ENCODE measurements at places on chromosomes 6 and 20. TPM values are rescaled to one million over a fixed set of nuclear protein-coding genes. Genes with fewer than 3 reads are reported as not detected.

The FAM209B gene
- total RNA-seq: not detected

The SYTL3 gene
- total RNA-seq: 1.8 TPM

The OPRM1 gene
- not detected for total RNA-seq

The FAXC gene
- 3.9 TPM for total RNA-seq

The UNC5CL gene
- 0.58 TPM for total RNA-seq

The RAD21L1 gene
- total RNA-seq: 0.11 TPM

The MCCD1 gene
- not detected for total RNA-seq

- peak overlapping the region; percentile 66 for H3K27ac ChIP-seq
- no peak overlapping the region for H3K4me3 ChIP-seq
- H3K27me3 ChIP-seq: no peaks in the 10 kb centered on the region
- H3K36me3 ChIP-seq: no peaks in the 10 kb centered on the region
Observed at GRCh38 chr6:9408402-9409117, 973.2 kb upstream of the SLC35B3 start.

- DNase-seq: no peak
- H3K4me1 ChIP-seq: peaks cover 41% of the 10 kb centered on the region
- H3K27ac ChIP-seq: peak overlapping the region; percentile 35
- H3K27me3 ChIP-seq: no peaks in the 10 kb centered on the region
- peaks cover 1% of the 10 kb centered on the region for H3K36me3 ChIP-seq
Observed at GRCh38 chr20:44211177-44212039, 837 bp upstream of the OSER1 start.

DNA sequence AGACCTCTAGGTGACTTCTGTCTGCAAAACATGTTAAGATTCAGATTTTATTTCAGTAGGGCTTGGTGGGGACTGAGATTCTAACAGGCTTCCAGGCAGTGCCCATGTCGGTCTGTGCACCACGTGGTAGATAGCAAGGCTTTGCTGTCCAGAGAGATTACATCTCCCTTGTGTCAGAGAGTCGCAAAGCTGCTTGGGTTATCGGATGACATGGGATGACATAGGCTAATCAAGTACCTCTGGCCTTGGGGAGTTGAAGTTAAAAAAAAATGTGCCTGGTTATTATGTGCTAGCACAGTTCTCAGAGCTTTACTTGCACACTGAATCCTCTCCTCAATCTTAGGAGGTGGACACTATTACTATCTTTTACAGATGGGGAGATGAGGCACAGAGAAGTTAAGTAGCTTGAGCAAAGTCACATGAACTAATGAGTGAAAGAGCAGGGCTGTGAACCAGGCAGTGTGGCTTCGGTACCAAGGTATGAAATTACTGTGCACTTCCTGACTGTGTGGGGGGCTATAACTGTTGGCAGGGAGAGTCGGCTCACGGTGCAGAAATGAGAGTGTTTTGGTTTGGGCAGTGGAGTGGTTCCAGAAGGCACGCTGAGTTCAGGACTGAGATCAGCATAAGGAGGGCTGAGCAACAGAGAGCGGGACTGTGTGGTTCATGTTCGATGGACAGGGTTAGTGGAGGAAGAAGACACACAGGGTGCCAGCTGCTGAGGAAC lies 41.1 kb downstream of the FARS2 start:
- no peak for DNase-seq
- H3K36me3 ChIP-seq: no peaks in the 10 kb centered on the region
- peaks cover 10% of the 10 kb centered on the region for H3K4me1 ChIP-seq
- no peak overlapping the region for H3K4me3 ChIP-seq

GRCh38 chr20:49852522-49853080 lies 40.0 kb downstream of the SLC9A8 start:
- H3K27me3 ChIP-seq: no peaks in the 10 kb centered on the region
- no peaks in the 10 kb centered on the region for H3K36me3 ChIP-seq
- no peak overlapping the region for H3K27ac ChIP-seq
- H3K4me1 ChIP-seq: peaks cover 15% of the 10 kb centered on the region
- no peak for DNase-seq

- no peaks in the 10 kb centered on the region for H3K27me3 ChIP-seq
- no peak overlapping the region for H3K4me3 ChIP-seq
- H3K4me1 ChIP-seq: peaks cover 14% of the 10 kb centered on the region
- no peaks in the 10 kb centered on the region for H3K36me3 ChIP-seq
- DNase-seq: no peak
Observed at GRCh38 chr6:54390362-54390761, 82.1 kb downstream of the TINAG start.

- no peaks in the 10 kb centered on the region for H3K36me3 ChIP-seq
- H3K4me3 ChIP-seq: no peak overlapping the region
- no peaks in the 10 kb centered on the region for H3K4me1 ChIP-seq
- H3K27ac ChIP-seq: no peak overlapping the region
- H3K27me3 ChIP-seq: no peaks in the 10 kb centered on the region
Observed at GRCh38 chr6:155580904-155581303, 125.3 kb upstream of the NOX3 start.

GRCh38 chr6:5443491-5443890 lies 182.2 kb downstream of the FARS2 start:
- H3K27ac ChIP-seq: no peak overlapping the region
- H3K4me1 ChIP-seq: peaks cover 20% of the 10 kb centered on the region
- H3K36me3 ChIP-seq: no peaks in the 10 kb centered on the region
- no peaks in the 10 kb centered on the region for H3K27me3 ChIP-seq
- no peak for DNase-seq
- no peak overlapping the region for H3K4me3 ChIP-seq

- H3K36me3 ChIP-seq: peaks cover 7% of the 10 kb centered on the region
- H3K27me3 ChIP-seq: no peaks in the 10 kb centered on the region
- no peak overlapping the region for H3K4me3 ChIP-seq
- DNase-seq: no peak
- no peak overlapping the region for H3K27ac ChIP-seq
Observed at GRCh38 chr6:47598367-47598766, 100.0 kb upstream of the ADGRF4 start.

- no peaks in the 10 kb centered on the region for H3K27me3 ChIP-seq
- H3K4me1 ChIP-seq: peaks cover 15% of the 10 kb centered on the region
- H3K36me3 ChIP-seq: peaks cover 15% of the 10 kb centered on the region
- H3K4me3 ChIP-seq: no peak overlapping the region
- H3K27ac ChIP-seq: no peak overlapping the region
- DNase-seq: no peak
Observed at GRCh38 chr6:36963451-36964290, 9.1 kb downstream of the PI16 start.

- no peaks in the 10 kb centered on the region for H3K36me3 ChIP-seq
- H3K27me3 ChIP-seq: no peaks in the 10 kb centered on the region
- no peak for DNase-seq
- H3K27ac ChIP-seq: no peak overlapping the region
Observed at GRCh38 chr6:135854799-135855198, 3.3 kb downstream of the PDE7B start.

- H3K27ac ChIP-seq: no peak overlapping the region
Observed at GRCh38 chr6:88871498-88871897, 91.9 kb downstream of the RNGTT start.

DNA sequence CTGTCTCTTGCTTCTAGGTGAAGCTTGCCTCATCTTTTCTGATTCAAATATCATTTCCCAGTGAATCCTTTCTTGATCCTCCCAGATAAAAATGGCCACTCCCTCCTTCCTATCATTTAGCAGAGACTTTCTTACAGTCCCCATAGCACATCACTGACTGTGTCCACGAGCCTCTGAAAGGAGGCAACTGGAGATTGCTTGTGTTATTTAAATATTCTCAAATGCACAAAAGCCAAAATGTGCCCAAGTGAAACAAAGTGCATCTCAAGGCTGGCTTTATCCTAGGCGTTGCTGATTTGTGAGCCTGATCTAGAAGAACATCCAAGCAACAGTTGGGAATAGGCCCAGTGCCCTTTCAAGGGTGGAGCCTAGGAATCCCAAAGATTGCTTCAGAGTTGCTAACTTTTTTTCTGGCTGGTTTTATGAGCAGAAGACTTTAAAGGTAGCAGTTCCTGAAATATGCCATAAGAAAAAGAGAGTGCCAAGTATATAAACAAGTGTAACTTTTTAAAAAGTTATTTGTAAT lies 393.6 kb downstream of the CD83 start:
- no peaks in the 10 kb centered on the region for H3K27me3 ChIP-seq
- H3K4me1 ChIP-seq: no peaks in the 10 kb centered on the region
- H3K36me3 ChIP-seq: no peaks in the 10 kb centered on the region
- H3K4me3 ChIP-seq: no peak overlapping the region

GRCh38 chr6:106518748-106519147 lies 110.5 kb downstream of the RTN4IP1 start:
- H3K36me3 ChIP-seq: 0 out of 2 replicates have a peak, but pooled peaks cover 6% of the 10 kb centered on the region
- peaks cover 44% of the 10 kb centered on the region for H3K4me1 ChIP-seq
- peak overlapping the region; percentile 30 for H3K4me3 ChIP-seq
- DNase-seq: no peak

The LAMA2 gene
- 0.22 TPM for total RNA-seq

The IP6K3 gene
- not detected for total RNA-seq

GRCh38 chr20:53425941-53426340 lies 167.7 kb downstream of the ZNF217 start:
- no peak overlapping the region for H3K27ac ChIP-seq
- no peaks in the 10 kb centered on the region for H3K4me1 ChIP-seq
- peaks cover 48% of the 10 kb centered on the region for H3K27me3 ChIP-seq
- DNase-seq: no peak
- H3K4me3 ChIP-seq: no peak overlapping the region

DNA sequence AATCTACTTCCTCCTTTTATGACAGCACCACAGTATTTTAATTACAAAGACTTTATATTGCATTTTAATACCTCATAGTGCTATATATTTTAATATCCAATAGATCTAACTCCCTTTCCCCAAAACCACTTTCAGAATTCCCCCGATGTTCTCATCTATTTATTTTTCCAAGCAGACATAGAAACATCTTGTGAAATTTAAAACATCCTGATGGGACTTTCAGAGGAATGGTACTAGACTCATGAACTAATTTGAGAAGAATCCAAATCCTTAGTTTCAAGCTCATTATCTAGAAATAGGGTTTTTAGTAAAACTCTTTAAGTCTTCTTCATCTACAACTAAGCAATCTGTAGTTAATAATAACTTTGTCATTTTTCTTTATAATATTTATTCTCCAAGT lies 97.0 kb downstream of the TRERF1 start:
- peaks cover 35% of the 10 kb centered on the region for H3K4me1 ChIP-seq
- no peak overlapping the region for H3K27ac ChIP-seq
- no peaks in the 10 kb centered on the region for H3K36me3 ChIP-seq
- no peaks in the 10 kb centered on the region for H3K27me3 ChIP-seq

DNA sequence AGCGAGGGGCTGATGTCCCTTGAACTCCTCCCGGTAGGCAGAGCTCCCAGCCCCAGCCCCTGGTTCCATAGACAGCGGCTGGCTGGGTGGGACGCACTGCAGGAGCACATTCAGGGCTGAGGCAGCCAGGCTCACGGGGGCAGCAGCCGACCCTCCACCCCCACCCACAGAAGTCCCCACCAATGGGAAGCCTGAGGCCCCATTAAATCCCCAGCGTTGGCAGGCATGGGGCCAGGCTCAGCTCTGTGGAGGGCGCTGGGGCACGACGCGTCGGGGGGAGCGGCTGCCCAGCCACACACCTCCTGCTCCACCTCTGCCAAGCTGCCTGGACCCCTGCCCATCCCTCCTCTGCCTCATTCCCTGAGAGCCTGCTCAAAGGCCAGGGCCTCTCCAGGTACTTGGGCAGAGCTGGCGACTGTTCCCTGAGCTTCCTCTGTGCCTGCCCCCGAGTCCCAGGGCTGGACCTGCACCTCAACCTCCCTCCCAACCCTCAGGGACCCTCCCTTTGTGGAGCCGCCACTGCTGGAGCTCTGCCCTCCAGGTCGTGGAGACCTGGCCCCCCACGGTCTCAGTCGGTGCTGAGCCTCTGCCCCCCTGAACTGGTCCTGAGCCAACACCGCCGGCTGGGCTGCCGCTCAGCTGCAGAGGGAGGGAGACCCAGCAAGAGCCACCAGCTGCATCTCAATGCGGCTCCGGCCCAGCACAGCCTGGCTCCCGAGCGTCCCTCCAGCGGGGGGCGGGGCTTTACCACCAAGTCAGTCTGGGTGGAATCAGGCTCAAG lies 9.1 kb downstream of the CHRNA4 start:
- H3K4me3 ChIP-seq: no peak overlapping the region
- no peak for DNase-seq
- no peaks in the 10 kb centered on the region for H3K4me1 ChIP-seq

GRCh38 chr6:1296079-1296478 lies 15.8 kb upstream of the FOXQ1 start:
- H3K4me1 ChIP-seq: peaks cover 18% of the 10 kb centered on the region
- H3K27ac ChIP-seq: peak overlapping the region; percentile 54
- no peaks in the 10 kb centered on the region for H3K36me3 ChIP-seq
- DNase-seq: peak; percentile 73
- H3K27me3 ChIP-seq: no peaks in the 10 kb centered on the region
- H3K4me3 ChIP-seq: peak overlapping the region; percentile 14

DNA sequence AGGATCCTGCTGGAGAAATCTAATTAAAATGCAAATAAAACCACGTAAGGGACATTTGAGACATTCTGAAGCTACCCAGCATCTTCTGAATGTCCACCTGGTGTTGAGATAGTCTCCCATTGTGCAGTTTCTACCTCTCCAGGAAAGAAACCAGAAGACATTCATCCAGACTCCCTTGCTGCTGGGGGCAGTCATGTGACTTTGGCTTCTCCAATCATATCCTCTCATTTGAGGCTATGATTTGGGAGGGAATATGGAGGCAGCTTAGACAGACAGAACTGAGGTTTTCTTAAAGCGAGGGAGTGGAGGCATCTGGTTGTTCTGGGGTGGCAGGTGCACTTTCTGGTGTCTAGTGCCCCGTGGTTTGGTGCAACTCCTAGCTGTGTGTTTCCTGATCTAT lies 315.2 kb upstream of the SULF2 start:
- no peak for DNase-seq
- H3K4me1 ChIP-seq: no peaks in the 10 kb centered on the region
- no peak overlapping the region for H3K27ac ChIP-seq
- no peak overlapping the region for H3K4me3 ChIP-seq
- no peaks in the 10 kb centered on the region for H3K27me3 ChIP-seq

The GPX5 gene
- total RNA-seq: not detected

- H3K4me1 ChIP-seq: no peaks in the 10 kb centered on the region
- H3K4me3 ChIP-seq: no peak overlapping the region
- no peak for DNase-seq
Observed at GRCh38 chr20:42441864-42442331, 747.8 kb downstream of the PTPRT start.

DNA sequence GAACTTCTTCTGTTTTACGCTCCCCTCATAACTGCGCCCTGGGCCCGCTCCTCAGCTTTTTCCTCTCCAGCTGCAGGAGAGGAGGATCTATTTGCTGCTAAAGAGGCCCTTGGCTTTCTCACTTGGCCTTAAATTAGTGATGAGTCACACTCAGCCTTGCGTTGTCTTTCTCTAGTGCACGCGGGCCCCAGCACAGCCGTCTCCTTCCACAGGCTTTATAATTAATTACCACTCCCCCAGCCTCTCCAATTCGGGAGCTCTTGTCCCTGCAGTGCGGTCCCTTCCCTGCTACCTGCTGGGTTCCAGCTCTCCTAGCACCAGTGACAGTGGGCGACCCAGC lies 25.2 kb downstream of the PACSIN1 start:
- no peak overlapping the region for H3K27ac ChIP-seq
- H3K27me3 ChIP-seq: no peaks in the 10 kb centered on the region
- H3K36me3 ChIP-seq: no peaks in the 10 kb centered on the region

The YIPF3 gene
- total RNA-seq: 89.7 TPM

- no peaks in the 10 kb centered on the region for H3K27me3 ChIP-seq
- H3K4me1 ChIP-seq: peaks cover 26% of the 10 kb centered on the region
- no peak for DNase-seq
- H3K27ac ChIP-seq: no peak overlapping the region
- no peaks in the 10 kb centered on the region for H3K36me3 ChIP-seq
Observed at GRCh38 chr6:56766139-56766805, 123.6 kb upstream of the DST start.

The TAPBP gene
- total RNA-seq: 67.2 TPM
